ENCODE measurements at places on chromosomes 12 and 14. TPM values are rescaled to one million over a fixed set of nuclear protein-coding genes. Genes with fewer than 3 reads are reported as not detected.

Gene IFI27
- total RNA-seq: 5.8 TPM

Gene LHX5
- total RNA-seq: 0.41 TPM

Gene ERBB3
- 221 TPM for total RNA-seq

Gene STAB2
- total RNA-seq: not detected

Gene CD163L1
- 1.1 TPM for total RNA-seq

Gene SERPINA9
- not detected for total RNA-seq

Gene ACVRL1
- not detected for total RNA-seq

Gene GNB3
- 7.0 TPM for total RNA-seq

Gene NKX2-1
- total RNA-seq: not detected

Gene PRB2
- total RNA-seq: not detected

GRCh38 chr12:26204612-26205289 is 9.4 kb downstream of the SSPN start:
- DNase-seq: no peak

- no peak for DNase-seq
These were observed 236.1 kb upstream of the NPAS3 start for GRCh38 chr14:32702562-32702961.

DNA sequence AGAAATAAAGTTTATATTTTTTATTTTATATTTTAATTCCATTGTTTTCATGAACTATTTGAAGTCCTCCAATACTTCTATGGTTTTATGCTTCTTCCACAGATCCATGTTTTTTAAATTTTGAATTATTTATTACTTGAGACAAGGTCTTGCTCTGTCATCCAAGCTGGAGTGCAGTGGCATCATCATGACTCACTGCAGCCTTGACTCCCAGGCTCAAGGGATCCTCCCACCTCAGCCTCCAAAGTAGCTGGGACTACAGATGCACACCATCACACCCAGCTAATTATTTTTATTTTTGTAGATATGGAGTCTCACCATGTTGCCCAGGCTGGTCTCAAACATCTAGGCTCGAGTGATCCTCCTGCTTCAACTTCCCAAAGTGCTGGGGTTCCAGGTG is 28.8 kb upstream of the DLGAP5 start:
- DNase-seq: no peak

GRCh38 chr12:131315601-131316000 is 361.9 kb downstream of the ADGRD1 start:
- no peak for DNase-seq

DNA sequence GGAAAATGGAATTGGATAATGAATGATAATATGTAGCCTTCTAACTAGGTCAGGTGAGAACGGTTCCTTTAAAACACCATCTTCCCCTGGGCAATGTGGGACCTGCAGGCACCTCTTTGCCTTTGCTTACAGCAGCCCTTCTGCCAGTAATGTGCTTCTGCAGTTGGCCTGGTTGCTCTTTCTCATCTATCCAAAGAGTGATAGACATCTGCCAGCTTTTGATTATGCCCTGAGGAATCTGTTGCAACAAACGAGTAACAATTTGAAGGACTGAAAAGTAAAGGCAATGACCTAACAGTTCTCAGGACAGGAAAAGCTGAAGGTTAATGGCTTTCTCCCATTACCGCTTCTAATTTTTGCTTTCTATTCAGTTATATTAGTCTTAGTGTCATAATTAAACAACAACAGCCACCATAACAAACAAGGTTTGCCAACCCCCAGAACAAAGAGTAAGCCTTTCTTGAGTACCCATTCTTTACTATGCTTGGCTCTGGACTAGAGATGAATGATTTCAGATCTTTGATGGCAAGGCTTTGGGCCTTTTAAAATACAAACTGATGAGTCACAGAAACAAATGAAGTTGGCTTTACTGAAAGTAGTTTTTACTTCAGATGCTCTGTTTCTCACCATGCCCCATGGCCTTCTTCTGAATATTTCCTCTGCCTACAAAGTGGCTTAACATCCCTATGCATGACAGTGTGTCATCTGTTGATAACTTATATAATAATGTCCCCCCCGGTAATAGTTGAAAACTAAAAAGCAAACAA is 76.1 kb upstream of the KRR1 start:
- DNase-seq: no peak

- no peak for DNase-seq
These were observed 48.3 kb downstream of the MVK start for GRCh38 chr12:109621901-109622364.

DNA sequence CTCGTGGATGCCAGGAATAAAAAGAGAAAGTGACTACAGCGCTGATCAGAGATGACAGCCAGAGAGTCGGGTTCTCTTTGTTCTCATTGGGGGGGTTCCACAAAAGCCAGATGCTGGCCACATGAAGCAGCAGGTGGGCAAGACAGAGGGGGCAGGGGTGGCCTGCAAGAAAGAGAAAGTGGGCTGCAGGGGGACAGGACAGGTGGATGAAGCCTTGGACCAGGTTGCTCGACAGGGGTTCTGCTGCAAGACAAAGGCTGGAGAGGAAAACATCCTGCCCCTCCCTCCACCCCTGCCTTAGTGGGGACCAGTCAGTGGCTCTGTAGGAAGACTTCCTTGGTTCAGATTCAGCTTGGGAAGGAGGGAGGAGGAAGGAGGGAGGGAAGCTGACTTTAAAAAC is 126.2 kb downstream of the KSR2 start:
- no peak for DNase-seq

- no peak for DNase-seq
These were observed 40.1 kb upstream of the EPS8 start for GRCh38 chr12:15829255-15829654.

GRCh38 chr14:95048771-95049312 is 108.5 kb downstream of the DICER1 start:
- DNase-seq: no peak

GRCh38 chr12:122847921-122848421 is 12.7 kb downstream of the HIP1R start:
- no peak for DNase-seq

DNA sequence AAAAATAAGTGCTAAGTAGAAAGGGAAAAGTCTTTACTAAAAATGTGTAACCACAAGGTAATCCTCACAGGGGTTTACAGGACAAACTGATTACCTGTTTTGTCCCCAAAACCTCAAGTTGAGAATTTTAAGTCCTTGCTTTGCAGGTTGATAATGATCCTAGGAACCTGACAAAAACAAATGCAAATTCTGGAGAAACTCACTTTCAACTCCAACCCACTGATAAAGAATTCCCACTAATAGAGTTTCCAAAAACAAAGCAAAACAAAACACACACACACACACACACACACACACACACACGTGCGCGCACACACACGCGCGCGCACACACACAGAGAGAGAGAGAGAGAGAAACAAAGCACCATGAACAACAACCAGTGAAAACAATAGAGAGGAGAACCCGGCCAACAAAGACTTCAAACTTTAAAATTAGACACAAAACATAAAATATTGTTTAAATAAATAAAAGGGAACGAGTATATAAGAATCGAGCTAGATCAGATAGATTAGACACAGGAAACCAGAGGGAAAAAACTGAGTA is 187.0 kb upstream of the FOXN3 start:
- DNase-seq: no peak

GRCh38 chr14:36955376-36955775 is 217.0 kb downstream of the SLC25A21 start:
- DNase-seq: no peak

DNA sequence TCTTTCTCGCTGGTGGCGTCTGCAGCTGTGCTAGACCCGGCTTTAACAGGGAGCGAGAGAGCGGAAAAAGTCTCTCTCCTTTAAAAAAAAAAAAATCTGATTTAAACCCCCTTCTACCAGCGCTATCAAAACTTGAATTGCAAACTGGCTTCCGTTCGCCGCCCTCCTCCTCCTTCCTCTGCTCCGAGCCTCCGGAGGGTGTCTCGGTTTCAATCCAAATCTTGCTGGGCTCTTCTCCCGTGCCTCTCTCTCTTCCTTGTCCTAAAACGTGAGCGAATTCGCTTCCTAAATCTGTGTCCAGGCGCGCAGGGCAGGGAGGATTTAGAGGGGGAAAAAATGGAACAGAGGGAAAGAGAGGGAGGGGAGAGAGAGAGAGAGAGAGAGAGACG is 272 bp downstream of the TBX3 start:
- DNase-seq: no peak

DNA sequence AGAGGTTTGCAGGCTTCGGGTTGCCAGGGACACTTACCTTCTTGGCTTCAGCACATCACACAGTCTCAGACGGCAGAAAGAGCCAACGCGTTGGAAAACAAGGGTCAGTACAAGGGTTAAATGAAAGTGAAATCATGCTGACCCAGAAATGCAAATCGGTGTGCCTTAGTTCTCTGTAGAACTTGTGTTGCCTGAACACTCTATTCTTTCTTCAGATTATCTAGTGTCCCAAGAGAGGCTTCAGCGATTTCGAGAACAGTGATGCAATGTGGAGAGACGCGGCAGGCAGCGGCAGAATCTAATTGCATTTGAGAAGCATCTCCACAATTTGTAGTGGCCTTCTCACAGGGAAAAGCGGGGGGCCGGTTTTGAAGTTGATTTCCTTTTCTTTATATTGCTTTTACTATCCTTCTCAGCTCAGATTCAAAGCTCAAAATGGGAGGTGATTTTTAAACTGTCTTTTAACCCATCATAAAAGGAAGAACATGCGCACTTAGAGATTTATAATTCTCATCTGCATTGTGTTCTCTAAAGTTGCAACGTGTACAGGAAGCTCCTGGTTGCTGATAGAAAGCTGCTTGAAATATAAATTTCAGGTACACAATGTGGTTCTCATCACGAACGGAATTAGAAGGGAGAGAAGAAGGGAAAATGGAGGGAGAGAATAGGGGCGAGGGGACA is 67.8 kb upstream of the EGLN3 start:
- DNase-seq: no peak

- no peak for DNase-seq
These were observed 12.7 kb downstream of the TGFB3 start for GRCh38 chr14:75969126-75969525.

DNA sequence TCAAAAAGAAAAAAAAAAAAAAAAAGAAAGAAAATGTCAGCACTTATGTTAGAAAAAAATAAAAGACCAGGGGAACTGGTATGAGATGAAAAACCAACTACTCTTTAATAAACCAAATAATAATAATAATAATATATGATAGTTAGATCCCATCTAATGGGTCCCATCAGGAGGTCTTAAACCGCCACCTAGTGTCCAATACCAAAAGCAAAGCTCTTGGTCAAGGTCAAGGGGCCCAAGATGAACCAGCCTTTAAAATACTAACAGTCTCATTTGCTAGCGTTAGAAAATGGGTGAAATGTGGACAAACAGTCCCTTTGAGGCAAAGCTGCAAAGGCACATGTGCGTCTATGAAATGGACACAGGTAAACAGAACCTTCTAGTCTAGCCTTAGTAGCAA is 12.3 kb downstream of the BRAP start:
- no peak for DNase-seq

DNA sequence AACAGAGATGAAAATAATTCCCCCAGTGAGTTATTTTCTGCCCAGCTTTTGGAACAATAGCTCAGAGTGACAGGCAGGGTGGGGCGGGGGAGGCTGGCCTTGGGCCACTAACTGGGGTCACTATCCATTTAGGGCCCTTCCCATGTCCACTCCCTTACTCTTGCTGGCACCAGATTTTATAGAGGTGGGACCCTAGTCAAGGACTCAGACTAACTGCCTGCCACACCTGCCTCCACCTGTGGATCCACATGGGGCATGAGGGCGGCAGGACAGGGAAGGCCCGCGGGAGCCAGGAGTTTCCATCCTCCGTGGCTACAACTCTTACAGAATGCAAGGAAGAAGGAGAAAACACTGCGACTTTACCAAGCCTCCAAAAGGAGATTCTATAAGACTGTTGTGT is 10.1 kb downstream of the VDR start:
- DNase-seq: no peak

GRCh38 chr14:24913021-24913420 is 136.9 kb downstream of the STXBP6 start:
- no peak for DNase-seq

DNA sequence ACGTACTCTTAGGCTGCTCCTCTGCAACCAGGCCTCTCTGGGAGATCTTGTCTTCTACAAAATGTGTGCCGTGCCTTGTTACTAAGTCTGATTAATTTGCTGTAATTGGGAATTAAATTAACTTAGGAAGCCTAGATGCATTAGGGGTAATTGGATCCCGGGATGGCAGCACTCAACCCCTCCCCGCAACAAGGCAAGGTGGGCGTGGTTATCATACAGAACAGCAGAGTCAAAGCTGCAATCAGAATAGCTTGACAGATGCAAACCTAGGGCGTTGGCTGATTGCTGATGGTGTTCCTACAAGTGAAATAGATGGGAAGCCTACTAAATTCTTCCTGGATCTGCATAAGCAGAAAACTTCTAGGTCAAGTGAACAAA is 34.5 kb upstream of the NFYB start:
- no peak for DNase-seq

DNA sequence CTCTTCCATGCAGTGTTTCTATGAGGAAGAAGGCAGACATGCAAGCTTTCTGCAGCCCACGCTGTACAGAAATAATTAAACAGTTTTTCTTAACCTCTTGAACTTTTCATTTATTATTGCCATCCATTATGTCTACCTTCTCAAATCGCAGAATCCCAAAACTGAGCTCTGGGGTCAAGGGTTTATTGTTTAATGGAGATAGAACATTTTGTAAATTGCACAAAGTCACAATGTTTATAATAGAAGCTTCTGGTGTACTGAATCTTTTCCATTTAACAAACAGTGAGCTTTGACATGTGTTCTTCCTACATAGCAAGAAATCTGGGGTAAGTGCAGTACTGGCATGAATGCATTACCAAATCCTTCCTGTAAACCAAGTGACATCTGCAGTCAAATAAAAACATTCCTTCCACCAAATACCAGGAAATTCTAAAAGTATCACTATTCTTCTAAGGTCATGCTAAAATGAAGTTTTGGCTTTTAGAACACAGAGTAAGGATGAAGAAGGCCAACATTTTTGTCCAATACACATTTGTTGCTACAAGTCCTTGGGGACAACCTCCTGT is 385.3 kb upstream of the DDHD1 start:
- no peak for DNase-seq
